ENCODE measurements at places on chromosomes 4 and X.

DNA sequence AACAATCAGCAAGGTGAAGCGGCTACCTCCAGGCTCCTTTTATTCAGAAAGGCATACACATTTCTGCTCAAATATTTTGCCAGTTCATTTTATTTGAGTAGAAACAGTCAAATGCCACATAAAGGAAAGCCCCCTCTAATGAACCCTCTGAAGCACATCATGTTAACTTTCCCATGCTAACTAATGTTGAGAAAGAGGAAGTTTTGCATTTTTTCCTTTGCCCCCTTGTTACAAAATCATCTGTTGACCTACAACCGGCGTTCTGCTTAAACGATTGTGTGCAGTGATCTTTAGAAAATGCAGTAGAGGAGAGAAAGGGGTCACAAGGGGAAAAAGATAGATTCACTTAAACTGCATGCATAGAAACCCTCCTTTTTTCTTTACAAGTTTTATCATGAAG is 25.2 kb upstream of the ATXN3L start:
- no peak for DNase-seq

DNA sequence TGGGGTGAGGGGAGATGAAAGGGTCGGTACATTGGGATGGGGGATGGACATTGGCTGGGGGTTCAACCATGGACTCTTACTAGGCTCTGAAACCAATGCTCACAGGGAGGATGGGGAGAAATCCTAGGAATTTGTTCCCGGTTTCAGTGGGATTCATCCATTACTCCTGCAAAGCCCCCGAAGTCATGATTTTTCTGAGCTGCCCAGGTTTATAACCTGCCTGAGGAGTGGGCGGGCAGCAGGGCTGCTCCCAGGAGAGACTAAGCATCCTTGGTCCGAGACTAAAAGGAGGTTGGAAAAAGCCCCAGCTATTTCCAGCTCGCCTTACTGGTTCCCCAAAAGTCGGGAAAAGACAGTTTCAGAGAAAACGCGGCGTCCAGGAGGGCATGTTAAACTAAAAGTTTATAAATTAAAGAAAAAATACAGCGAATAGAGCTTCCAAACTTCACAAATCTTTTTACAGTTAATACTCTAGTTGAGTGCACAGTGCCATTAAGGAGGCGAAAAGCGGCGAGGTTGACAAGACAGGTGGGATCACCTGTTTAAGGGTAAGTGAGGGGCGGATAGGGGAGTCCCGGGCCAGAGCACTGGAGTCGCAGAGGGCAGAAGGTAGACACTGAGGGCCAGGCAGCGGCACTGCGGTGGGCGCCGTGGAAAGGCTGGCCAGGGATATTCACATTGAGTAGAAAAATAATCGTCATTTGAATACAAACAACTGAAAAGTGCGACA is 3.7 kb downstream of the NKX3-2 start:
- no peak for DNase-seq

DNA sequence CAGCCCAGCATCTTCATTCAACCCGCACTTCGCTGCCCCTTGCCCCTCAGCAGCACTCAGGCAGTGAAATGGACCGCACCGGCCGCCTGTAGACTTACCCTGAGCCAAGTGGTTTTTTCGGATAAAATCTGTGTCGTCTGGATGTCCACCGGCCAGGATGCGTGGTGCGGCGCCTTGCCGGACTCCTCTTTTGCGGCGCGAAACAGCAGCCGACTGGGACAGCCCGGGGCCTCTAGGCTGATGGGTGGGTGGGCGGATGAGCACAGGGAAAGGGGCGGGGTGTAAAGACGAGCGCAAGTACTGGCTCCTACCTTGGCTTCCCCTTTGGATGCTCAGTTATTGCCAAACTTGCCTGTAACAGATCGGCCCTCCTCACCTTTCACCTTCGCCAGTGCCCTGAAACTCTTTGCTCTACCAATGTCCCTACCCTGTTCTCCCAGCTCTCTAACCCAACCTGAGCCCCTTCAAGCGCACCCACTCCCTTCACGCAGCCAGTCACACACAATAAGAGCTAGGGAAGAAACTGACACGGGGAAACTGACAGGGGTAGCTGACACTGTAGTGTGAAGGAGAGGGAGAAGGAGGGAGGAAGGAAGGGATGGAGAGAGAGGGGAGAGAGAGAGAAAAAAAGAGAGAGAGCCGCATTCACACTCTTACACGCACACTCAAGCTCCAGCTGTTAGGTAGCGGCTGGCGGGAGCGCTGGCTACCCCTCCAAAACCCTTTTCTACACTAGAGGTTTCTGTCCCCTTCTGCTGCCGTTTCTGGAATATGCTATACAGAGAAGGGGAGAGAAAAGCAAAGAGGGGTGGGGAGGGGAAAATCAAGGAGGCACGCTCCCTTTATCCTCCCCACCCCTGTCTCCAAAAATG is 559 bp downstream of the TRPC5 start:
- DNase-seq = no peak

DNA sequence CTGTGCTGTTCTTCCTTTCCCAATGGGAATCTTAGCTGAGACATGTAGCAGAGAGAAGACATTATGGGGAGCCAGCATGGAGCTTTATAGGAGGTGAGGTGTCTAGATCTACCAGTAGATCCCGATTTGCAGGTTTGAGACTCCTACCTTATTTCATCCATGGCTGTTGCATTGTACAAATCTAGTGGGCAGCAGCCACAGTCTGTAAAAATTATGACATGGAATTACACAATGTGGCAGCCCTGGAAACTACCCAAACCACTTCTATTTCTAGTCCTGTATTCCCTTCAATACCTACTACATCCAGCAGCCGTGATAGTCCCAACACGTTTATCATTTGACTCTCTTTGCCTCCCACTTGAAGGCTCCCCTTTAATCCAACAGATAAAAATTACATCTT is 8.1 kb downstream of the ATP7A start:
- DNase-seq = no peak
